ENCODE measurements at places on chromosomes 5 and 9.

GRCh38 chr5:112707187-112708102 lies 30.2 kb upstream of the APC start:
- DNase-seq: peak; percentile 97

- no peak for DNase-seq
Measured at GRCh38 chr5:33933723-33934169, 2.4 kb upstream of the RXFP3 start.

DNA sequence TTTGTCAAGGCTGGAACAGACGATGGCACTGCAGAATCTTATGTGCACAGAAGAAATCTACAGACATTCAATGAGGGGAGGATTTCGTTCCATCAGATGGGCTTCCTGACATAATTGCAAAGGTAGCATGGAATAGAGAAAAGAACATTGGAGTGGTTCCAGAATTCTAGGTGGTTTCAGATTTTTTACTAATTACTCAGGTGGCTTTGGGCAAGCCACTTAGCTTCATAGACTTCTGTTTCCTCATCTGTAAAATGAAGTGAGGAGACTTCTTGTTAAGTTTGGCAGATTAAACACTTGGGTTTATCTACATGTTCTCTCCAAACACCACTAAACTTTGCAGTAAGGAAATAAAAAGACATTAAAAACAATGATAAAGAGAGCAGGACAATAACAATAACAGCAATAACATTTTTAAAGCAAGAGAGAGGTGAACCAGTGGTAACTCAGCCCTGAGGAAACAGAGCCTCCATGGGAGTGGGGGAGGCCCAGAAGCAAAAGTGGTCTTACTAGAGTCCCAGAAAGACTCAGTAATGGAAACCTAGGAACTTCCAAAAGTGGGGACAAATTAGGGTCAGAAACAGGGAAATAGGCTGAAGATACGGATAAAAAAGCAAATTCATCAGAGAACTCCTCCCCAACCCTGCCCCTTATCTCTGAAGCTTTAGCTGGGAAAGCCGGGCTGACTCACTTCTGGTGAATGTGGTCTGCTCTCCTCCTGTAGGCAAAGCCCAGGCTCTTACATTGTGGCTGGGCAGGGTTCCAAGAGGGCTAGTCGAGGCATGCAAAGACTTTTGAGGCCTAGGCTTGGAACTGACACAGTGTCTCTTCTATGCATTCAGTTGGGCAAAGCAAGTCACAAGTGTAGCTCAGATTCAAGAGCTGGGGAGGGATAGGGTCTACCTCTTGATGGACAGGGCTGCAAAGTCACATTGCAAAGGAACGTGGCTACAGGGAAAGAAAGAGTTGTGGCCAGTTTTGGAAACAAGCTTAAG lies 11.8 kb upstream of the ACTBL2 start:
- DNase-seq: no peak

GRCh38 chr5:138946241-138946623 lies 71.1 kb upstream of the LRRTM2 start:
- DNase-seq: no peak

DNA sequence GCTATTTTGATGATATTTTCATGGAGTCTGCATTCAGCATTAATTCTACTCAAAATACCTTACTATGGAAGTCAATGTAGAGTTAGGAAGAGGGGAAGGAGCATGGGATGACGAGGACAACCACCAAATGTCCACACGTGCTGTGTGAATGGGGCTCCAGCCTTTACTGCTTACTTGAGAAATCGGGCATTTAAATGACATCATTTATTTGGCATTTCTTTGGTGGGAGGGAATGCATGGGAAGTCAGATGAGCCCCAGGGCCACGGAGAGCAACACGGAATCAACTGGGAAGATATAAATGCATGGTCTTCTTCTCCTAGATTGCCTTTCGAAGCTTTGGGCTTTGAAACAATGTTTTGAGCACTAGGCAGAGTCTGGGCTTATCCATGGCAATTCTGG lies 458.5 kb upstream of the KLF4 start:
- no peak for DNase-seq

- peak; percentile 3 for DNase-seq
Measured at GRCh38 chr5:133425222-133425621, 187.1 kb downstream of the FSTL4 start.

- DNase-seq: peak; percentile 19
Measured at GRCh38 chr9:120742951-120743416, 28.7 kb upstream of the MEGF9 start.

- no peak for DNase-seq
Measured at GRCh38 chr9:135526730-135527571, 5.7 kb downstream of the LCN1 start.

GRCh38 chr5:125198270-125198974 lies 452.0 kb upstream of the ZNF608 start:
- peak; percentile 95 for DNase-seq

- no peak for DNase-seq
Measured at GRCh38 chr5:126852841-126853271, 75.9 kb downstream of the LMNB1 start.
